Osteoblast (primary cell): ENCODE measurements at places on chromosomes 2 and 18. TPM values are rescaled to one million over a fixed set of nuclear protein-coding genes. Genes with fewer than 3 reads are reported as not detected.

DNA sequence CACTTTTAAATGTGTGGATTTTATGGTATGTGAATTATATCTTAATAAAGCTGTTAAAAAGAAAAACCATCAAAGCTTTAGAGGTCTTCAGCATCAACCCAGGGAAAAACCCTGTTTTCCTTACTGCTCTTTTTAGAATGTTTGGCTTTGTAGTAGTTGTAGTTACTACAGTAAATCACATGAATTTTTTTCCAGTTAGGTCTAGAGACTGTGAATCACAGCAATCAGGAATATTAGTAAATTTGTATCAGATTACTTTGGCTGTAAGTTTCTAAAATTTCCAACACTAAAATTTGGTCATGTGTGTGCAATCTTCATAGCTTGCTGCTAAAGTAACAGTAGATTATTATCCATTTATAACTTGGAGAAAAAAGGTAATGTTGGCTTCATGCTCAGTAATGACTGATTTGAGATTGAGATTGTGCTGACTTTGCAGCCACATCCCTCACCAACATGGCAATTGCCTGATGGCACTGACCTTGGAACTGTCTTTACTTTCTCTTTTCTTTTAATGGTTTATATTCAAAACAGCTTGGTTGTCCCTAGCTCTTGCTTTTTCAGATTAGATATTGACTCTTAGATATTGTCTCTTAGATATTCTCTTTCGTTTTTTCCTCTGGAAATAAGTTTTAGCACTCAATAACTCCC lies 41.1 kb downstream of the LCLAT1 start:
- DNase-seq: no peak

GRCh38 chr2:226643030-226643945 lies 156.3 kb downstream of the IRS1 start:
- DNase-seq: no peak

DNA sequence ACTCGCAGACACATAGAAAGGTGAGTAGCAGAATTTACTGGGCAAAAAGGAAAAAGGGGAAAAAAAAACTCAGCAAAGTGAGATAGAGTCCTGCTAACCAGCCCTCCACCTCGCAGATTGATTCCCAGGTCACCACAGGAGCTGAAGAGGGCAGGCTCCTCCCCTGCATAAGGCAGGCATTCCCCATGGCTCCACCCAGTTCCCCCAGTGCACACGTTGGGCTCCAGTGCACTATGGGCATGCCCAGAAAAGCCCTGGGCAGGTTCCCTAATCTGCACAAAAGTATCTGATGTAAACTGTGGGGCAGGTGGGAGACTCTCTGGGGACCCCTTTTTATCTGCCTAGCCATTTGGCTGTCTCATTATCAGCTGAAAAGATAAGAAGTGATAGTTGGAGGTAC lies 461.2 kb upstream of the TMEFF2 start:
- no peak for DNase-seq

DNA sequence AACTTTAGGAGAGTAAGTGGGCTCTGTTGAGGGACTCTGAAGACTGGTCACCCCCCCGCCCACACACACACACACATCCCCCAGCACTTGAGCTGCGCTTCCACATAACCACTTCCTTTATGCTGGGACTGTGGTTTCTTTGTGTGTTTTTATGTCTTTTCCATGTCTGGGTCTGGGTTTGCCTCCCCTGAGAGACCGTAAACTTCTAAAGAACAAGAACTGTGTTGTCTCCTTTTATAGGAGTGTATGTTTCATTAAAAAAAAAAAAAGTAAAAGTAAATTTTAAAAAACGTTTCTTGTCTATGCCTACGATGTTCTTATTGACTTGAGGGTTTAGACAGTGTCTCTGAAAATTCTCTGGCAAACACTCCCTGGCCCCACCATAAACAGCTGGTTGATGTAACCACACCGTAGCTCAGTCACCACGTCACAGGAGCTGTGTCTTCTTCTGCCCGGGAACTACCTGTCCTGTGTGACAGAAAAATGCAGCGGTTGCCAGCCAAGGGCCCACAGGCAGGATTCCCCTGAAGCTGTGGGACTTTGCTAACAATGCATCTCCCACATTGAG lies 68.0 kb downstream of the KLHL29 start:
- DNase-seq: peak; percentile 80

DNA sequence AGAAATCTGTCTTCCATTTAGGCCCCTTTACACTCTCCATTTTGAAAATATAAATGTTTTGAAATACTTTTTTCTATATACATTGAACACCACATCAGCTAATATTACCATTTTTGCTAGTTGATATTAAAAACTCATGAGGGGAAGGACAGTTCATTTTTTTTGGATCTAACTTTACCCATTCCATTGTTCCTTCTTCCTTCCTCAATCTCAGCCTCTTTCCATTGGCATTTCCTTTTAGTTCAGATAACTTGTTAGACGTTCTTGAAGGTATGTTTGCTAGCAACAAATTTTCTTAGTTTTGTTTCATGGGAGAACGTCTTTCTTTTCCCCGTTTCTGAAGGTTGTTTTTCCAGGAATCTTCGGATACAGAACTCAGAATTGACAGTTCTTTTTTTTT lies 759.0 kb downstream of the SOCS6 start:
- no peak for DNase-seq

- no peak for DNase-seq
Measured at GRCh38 chr2:15775753-15776628, 164.4 kb upstream of the MYCN start.

DNA sequence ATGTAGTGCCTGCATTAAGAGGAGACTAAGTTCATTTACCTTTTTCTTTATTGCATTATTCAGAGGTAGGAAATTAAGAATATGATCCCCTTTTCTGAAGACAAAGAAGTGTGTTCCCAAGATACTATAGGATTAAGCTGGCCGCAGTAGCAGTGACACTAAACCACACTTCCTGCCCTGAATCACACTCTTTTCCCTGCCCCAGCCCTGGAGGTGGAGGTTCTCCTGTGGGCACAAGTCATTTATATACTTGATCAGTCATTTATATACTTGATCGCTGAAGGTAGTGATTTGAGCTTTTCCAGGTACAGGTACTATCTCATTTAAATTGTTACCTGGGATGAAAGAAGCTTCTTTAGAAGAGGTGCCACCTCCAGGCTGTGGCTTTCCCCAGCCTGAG lies 78.6 kb downstream of the ARMC9 start:
- DNase-seq: no peak

DLX1 gene
- total RNA-seq: 1.8 and 2.4 TPM in 2 replicates

- DNase-seq: no peak
Measured at GRCh38 chr2:104501342-104501741, 352.6 kb upstream of the POU3F3 start.

GRCh38 chr2:60585276-60585675 lies 31.8 kb upstream of the BCL11A start:
- no peak for DNase-seq

- DNase-seq: no peak
Measured at GRCh38 chr18:11668441-11669169, 20.5 kb upstream of the GNAL start.

ALK gene
- total RNA-seq: under 0.01 and 0.29 TPM in 2 replicates

- DNase-seq: no peak
Measured at GRCh38 chr18:21949326-21950015, 208.9 kb downstream of the MIB1 start.

VIT gene
- total RNA-seq: 27.7 and 31.1 TPM in 2 replicates
